ENCODE measurements at places on chromosomes 4 and X.

DNA sequence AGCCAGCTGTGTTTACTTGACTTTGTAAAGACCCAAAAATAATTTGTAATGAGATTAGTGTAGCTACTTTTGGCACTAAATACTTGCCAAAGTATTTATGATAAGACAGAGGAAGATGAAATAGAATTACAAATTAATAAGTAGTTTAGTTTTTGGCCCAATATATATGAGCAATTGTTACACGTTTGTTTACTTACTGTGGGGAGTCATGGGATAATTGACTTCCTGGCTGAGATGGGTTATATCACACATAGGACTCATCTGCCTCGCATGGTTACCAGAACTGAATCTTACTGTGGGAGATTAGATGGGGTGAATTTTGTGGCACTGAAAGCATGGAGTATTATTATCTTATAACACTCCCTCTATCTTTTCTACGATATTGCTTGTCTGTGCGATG, 66.6 kb downstream of the INTS12 start:
- peak; percentile 43 for DNase-seq

DNA sequence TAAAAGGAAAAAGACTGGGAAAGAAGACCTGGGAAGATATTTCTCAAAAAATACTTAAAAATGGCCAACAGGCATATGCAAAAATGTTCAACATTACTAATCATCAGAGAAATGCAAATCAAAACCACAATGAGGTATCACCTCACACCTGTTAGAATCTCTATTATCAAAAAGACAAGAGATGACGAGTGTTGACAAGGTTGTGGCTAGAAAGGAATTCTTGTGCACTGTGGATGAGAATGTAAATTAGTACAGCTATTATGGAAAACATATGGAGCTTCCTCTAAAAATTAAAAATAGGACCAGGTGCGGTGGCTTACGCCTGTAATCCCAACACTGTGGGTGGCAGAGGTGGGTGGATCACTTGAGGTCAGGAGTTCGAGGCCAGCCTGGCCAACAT, 50.0 kb downstream of the C4orf46 start:
- DNase-seq = no peak

GRCh38 chr4:156959298-156959702, 12.3 kb downstream of the PDGFC start:
- DNase-seq = no peak

DNA sequence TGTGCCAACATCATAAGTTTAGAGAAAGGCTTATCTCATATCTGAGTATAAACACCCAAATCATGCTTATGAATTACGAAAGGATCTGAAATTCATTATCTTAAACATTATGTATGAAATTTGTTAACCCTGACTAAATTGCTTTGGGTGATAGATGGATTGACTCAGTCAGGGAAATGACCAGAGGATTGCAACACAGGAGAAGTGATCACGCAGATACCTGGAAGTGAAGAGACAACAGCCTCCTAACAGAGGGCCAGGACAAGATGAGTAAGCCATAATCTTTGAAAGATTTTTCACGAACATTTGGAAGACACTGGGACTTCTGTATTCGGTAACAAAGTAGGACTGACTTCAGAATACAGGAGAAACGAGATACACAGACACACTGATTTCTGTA, 363.4 kb downstream of the DMD start:
- DNase-seq = no peak

- DNase-seq = no peak
Measured at GRCh38 chrX:55109306-55109705, 20.5 kb downstream of the PAGE2 start.

GRCh38 chr4:11424000-11424399, 4.7 kb downstream of the HS3ST1 start:
- no peak for DNase-seq

GRCh38 chrX:72254816-72255215, 16.0 kb upstream of the ERCC6L start:
- DNase-seq = peak; percentile 73

DNA sequence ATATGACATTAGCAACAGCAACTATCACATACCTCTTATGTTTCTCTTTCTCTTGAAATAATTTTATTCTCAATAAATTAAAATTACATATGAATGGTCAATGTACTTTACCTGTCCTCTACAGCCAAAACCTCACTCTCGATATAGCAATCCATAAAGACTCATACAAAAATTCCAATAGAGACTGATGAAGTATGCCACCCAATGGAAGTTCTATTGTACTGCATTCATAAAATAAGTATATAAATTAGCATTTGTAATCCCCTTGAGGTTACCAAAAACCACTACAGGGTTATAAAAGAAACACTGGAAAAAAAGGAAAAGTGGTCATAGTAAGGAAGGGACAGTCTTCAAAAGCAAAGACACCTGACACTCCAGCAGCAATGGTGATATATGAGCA, 32.8 kb downstream of the CLDN2 start:
- DNase-seq = peak; percentile 10

DNA sequence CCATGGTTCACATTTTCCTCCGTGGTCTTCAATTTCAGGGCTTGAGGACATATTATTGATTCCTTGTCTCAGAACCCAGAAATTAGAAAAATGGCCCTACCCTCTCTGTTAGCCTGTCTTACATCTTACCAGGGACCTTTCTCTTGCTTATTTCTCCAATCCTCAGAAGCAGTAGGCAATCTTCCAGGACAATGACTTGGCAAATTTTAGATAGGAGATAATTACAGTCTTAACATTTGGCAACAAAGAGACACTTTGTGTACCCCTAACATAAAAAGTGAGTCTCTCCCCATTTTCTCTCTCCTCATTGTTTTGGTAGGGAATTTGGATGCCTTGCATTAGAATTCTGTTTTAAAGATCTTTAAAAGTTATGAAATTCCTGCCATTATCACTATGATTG, 778.1 kb upstream of the SLIT2 start:
- DNase-seq = no peak

DNA sequence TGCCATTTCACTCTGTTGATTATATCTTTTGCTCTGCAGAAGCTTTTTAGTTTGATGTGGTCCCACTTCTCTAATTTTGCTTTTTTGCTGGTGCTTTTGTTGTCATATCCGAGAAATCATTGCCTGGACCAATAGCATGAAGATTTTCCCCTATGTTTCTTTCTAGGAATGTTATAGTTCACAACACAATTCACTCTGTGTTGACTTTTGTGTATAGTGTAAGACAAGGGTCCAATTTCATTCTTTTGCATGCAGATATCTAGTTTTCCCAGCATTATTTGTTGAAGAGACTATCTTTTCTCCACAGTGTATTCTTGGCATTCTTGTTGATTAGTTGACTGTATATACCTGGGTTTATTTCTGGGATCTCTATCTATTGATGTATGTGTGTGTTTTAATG, 8.3 kb upstream of the CPE start:
- no peak for DNase-seq

- no peak for DNase-seq
Measured at GRCh38 chr4:127737295-127737694, 7.1 kb downstream of the SLC25A31 start.

GRCh38 chr4:97027728-97028410, 1115.4 kb downstream of the STPG2 start:
- DNase-seq = no peak

- DNase-seq = no peak
Measured at GRCh38 chr4:43244688-43245382, 352.3 kb downstream of the GRXCR1 start.

GRCh38 chr4:155666344-155667221, at the start of gene GUCY1A1:
GUCY1A1 (plus strand) TSS chr4:155666848; CDS start chr4:155696868, 30,020 bp downstream.
- DNase-seq = peak; percentile 52

- DNase-seq = peak; percentile 79
Measured at GRCh38 chrX:23503835-23504539, 163.3 kb upstream of the PRDX4 start.

DNA sequence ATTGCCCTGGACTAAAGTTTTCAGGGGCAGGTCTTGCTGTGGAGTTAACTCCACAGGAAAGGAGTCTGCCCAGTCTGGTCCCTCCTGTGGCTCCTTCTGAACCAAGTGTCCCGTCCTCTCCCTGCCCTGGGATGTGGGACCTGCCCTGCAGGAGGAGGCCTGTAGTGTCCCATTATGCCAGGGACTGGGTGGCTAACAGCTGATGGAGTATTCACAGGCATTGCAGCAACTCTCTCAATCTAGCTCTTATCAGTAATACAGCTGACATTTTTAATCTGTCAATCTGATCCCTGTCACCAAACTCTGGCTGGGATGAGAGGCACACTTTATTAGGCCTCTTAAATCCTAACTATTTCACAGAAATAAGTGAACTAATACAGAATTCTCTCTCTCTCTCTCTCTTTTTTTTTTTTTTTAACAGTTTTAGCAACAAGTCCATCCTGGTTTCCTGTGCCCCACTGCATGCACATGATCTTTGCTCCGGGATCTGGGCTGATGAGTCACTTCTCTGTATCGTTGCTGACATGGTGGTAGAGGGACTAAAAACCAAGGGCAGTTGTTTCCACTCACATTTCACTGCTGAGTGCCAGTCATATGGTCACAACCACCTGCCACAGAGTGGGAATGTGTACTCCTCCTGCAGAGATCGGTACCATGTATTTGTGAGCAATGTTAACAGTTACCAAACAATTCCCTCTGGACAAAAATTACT, 39.1 kb downstream of the HAND2 start:
- DNase-seq = no peak

Data from NCI-H2081 (cell line).